ENCODE measurements at places on chromosomes 6 and 20.

GRCh38 chr20:46195264-46196036 is 77.3 kb downstream of the CD40 start:
- no peak for DNase-seq

DNA sequence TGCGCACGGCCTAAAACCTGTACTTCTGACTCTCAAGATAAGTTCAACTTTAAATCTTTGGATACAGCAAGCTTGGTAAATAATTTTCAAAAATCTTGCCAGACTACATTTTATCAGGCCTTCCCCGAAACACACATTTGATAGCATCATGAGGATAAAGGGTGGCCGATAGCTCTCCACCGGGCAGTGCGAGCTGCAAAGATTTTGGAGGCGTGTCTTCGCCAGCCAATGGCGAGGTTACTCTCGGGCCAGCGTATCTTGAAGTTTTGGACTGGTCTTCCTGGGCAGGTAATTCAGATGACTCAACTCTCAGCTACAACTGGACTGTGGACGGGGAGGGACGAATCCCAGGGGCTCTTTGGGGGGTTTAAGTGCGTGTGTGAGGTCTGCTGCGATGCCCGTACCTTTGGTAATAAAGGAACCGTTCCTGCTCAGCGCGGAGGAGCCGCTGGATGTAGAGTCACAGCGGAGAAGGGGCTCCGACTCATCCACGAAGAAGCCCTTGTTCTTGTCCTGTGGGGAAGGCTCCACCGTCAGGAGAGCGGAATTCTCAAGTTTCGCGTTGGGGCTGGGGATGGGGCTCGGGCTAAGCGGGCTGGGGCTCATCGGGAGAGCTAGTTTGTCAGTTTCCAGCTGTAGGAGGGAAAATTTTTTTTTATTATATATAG is 75.3 kb downstream of the TNFRSF21 start:
- DNase-seq = no peak

GRCh38 chr6:54198134-54198533 is 86.9 kb downstream of the MLIP start:
- no peak for DNase-seq

- no peak for DNase-seq
Measured at GRCh38 chr6:151807513-151808370, at the start of gene ESR1. TSS of gene ESR1 (plus strand) at chr6:151807682. CDS start at chr6:151807913, 231 bp downstream.

DNA sequence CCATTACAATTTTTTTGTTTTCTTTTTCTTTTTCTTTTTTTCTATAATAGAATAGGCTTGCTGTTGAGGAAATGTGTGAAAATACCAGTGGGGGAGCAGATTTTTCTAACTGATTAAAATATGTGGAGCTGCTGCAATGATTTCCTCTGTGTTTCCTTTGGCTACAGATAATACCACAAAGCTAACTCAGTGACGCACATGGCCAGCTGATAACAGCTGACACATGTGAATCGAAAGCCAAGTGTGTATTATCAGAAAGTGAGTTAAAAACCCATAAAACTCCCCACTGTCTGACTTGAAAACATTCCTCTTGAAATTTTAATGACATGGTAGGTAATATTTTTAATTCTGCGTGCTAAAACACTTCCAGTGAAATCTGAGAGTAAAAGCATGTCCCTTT is 70.8 kb upstream of the AHI1 start:
- no peak for DNase-seq

- no peak for DNase-seq
Measured at GRCh38 chr6:53433261-53433950, 84.7 kb upstream of the ELOVL5 start.

DNA sequence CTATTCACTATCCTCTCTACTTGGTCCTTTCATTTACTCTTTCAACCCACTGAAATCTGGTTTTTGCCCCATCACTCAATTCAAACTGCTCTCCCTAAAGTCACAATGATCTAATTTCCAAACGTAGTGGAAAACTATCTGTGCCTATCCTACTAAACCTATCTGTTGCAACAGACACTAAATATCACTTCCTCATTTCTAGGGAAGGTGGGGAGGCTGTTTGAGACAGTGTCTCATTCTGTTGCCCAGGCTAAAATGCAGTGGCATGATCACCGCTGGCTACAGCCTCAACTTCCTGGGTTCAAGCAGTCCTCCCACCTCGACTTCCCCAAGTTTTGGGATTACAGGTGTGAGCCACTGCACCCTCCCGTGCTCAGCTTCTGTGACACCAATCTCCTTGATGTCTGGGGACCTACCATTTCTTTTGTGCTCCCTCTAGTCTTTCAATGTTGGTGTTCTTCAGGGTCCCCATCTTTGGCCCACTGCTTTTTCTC is 8.8 kb downstream of the RANBP9 start:
- no peak for DNase-seq

DNA sequence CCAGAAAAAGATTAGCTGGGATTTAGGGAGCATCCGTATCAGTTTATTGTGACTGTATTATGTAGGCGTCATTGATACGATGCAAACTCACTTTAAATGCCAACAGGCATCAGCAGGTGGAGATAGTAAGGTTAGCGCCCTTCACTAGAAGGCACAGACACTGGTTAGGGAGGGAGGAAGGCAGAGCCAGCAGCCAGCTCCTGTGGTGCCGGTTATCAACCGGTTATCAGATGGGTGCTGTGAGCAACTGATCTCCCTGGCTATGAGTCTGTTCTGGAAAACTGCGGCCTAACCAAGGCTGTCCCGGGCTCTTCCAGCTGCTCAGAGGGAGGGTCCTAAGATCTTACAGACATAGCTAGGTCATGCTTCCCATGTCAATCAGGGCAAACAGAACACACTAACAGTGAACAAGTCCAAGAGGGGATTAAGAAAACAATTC is 47.5 kb upstream of the CD93 start:
- no peak for DNase-seq
